Spinal cord (tissue), 10 donors: ENCODE measurements at places on chromosomes 11 and 22. TPM values are rescaled to one million over a fixed set of nuclear protein-coding genes. Genes with fewer than 3 reads are reported as not detected.

DHCR7 gene
- polyA plus RNA-seq = 103 TPM

PIH1D2 gene
- 9.3 TPM for polyA plus RNA-seq

CLDN5 gene
- polyA plus RNA-seq = 98.9 TPM

MMP13 gene
- polyA plus RNA-seq = not detected

ADM2 gene
- 0.11 TPM for polyA plus RNA-seq

SDHD gene
- polyA plus RNA-seq = 75.6 TPM

SNX32 gene
- 9.7 TPM for polyA plus RNA-seq
